ENCODE measurements at places on chromosomes 16 and 17.

GRCh38 chr16:88697831-88698615, 8.2 kb downstream of the RNF166 start:
- no peak for DNase-seq

DNA sequence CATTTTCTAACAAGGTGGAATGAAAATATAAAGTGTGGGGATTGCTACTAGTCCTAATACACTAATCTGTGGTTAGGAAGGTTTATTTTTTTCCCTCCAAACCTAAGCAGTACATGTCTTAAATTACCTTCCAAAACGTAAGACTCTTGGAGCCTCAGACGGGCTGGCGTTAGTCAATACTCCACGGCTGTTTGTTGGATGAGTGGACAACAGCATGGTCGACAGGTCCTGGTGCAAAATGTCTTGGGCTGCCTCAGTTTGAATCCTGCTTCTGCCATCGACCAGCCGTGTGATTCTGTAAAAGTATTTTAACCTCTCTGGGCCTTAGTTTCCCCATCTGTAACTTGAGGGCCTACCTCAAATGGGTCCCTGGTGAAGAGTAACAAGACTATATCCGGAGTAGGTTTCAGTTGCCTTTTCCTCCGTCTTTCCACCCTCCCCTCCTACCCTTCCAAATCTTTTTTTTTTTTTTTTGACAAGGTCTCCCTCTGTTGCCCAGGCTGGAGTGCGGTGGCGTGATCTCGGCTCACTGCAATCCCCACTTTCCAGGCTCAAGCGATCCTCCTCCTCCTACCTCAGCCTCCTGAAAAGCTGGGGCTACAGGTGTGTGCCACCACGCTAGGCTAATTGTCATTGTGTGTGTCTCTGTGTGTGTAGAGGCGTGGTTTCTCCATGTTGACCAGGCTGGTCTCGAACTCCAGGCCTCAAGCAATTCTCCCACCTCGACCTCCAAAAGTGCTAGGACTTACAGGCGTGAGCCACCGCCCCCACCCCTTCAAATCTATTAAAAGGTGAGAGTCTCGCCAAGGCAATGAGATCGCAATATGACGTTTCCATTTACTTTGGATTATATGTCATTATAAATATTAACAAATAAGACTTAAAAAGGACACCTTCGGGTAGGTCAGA, 5.8 kb downstream of the SCGB1C2 start:
- no peak for DNase-seq

DNA sequence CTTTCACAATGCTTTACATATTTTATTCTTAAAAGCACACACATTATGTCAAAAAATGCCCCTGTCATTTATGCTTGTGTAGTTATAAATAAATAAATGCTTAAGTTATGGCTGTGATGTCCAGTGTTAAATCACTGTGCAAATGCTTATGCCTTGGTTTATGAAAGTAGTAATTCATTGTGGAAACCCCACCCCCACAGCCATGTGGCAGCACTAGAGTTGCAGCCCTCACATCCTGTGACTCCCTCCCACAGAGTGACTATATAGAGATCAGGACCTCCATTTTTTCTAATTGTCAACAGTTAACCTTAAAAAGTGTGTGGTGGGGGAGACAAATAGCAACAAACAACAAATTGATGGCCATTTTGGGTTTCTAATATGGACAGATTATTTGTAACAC, 2.4 kb downstream of the SKAP1 start:
- peak; percentile 54 for DNase-seq

DNA sequence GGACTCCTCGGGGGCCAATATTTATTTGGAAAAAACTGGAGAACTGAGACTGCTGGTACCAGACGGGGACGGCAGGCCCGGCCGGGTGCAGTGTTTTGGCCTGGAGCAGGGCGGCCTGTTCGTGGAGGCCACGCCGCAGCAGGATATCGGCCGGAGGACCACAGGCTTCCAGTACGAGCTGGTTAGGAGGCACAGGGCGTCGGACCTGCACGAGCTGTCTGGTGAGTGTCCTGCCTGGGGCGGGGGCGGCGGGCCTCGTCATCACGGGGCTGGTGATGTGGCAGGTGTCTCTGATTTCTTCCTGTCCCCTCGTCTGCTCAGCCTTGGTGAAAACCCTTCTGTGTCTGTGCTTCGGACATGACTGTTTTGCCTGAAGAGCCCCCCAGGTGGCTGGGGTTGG, 5.7 kb downstream of the METRNL start:
- no peak for DNase-seq

DNA sequence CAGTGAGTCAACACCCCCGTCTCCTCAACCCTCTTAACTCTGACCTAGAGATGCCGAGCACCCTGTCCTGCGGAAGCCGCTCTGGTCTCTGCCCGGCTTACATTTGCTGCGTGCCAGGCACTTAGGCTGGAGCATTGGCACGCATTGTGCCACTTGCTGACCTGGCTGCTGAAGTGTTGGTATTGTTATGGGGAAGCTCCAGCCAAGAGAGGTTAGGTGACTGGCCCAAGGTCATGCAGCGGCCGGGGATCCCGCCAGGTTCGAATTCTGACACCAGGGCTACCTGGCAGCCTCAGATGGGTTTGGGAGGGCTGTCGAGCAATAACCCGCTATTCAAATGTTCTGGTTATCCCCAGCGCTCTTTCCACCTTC, 5.0 kb upstream of the HSD17B1 start:
- DNase-seq, result no peak

DNA sequence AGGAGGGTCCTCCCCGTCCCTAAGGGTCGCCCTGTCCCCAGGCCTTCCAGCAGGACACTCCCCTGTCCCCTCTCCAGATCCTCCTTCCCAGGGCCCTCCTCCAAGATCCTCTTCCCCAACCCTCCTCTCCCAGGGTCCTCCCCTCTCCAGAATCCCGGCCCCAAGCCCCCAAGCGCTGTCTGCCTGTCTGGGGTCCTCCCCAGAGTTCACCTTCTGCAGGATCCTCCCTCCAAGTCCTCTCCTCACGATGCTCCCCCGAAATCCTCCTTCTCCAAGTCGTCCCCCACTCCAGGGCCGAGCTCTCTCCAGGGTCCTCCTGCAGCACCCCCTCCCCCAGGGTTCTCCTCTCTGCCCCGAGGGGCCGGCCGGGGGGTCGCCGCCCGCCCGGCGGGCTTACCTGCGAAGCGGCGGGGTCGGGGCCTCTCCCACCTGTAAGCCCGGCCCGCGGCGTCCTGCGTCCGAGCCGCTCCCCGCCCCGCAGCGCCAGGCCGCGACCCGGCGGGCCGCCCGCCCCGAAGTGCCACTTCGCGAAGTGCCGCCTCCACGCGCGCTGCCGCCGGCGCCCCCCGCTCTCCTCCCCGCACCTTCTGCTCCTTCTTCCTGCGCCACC, 678 bp upstream of the BAIAP2 start:
- DNase-seq, result no peak

DNA sequence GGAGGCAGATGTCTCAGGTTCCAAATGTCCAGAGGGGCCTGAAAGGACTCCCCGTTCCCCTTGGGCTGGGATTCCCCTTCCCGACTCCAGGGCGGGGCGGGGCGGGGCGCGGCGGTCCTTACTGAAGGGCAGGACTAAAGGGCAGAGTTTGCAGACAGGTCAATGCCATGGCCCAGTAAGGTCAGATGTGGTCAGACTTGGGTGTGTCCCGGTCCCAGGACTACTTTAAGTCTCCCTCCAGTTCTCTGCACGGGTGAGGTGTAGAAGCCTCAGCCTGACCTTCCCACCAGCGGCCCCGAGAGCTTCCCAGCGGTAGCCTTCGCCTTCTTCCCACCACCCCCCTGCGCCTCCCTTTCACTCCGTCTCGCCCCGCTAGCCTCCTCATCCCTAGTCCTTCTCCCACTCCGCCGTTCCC, 532 bp downstream of the KDM6B start:
- DNase-seq, result peak; percentile 46

DNA sequence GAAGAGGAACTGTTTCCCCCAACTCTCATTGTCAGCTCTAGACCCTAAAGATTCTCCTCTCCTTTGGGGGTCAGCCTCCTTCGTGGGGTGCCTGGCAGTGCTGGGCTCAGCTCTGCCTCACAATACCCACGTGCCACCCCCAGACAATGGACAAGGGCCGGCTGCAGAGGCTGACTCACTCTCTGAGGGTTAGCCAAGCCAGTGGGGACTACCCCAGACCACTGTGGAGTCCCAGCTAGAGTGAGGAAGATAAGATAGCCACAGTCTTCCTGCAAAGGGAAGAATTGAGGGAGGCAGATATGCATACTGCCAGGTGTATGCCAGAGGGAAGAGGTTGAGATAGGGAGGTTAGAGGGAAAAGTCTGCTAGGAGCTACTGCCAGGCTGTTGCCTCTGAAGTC, 13.5 kb upstream of the MTMR4 start:
- DNase-seq, result no peak

- DNase-seq, result peak; percentile 29
These were observed 122.4 kb upstream of the NLRP1 start for GRCh38 chr17:5706577-5707210.

DNA sequence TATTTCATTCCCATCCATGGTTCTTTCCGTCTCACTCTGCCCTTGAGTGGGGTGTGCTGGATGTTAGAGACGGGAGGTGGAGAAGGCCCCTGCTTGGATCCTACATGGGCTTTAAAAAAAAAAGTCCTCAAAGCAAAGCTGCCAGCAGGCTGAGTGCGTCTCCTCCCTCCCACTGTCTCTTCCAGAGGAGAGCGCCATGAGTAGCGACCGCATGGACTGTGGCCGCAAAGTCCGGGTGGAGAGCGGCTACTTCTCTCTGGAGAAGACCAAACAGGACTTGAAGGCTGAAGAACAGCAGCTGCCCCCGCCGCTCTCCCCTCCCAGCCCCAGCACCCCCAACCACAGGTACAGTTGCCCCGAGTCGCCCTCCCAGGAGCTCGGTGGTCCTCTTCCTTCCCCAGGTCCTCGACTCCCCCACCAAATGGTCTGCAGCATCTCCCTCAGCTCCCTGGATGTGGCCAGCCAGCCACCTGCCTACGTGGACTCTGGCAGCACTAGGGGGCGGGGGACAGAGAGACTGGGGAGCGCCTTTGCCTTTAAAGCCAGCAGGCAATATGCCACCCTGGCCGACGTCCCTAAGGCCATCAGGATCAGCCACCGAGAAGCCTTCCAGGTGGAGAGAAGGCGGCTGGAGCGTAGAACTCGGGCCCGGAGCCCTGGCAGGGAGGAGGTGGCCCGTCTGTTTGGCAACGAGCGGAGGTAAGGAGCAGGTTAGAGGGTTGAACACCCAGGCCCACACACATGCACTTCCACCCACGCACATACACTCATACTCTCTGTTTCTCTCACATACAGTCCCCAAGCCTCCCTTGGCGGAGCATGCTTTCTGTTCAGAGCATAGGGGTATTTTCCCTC, 68.2 kb downstream of the PLD6 start:
- no peak for DNase-seq

- no peak for DNase-seq
These were observed 63.6 kb downstream of the OTOA start for GRCh38 chr16:21727344-21727743.

GRCh38 chr17:2361010-2361760, 23.9 kb downstream of the SGSM2 start:
- DNase-seq, result no peak

GRCh38 chr17:49823614-49824013, 24.3 kb downstream of the TAC4 start:
- DNase-seq, result no peak

- no peak for DNase-seq
These were observed 607 bp downstream of the KATNIP start for GRCh38 chr16:27550582-27550920.

DNA sequence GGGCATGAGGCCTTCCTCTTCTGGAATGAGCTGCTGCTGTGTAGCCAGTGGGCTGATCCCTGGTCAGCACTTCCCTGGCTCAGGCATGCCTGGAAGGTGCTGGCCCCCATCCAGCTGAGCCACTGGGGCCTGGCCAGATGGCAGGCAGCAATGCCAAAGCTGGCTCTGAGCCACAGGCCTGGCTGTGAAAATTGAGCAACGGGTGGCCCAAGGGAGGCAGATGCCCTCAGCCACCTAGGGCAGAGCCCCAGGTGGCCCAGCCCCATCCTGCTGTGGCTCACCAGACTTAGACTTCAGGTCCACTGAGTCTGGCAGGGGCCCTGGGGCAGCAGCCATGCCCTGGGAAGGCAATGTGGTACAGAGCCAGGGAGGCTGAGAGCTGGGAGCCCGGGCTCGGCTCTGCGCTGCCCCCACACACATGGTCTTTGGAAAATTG, 8.5 kb upstream of the CRHR1 start:
- no peak for DNase-seq

- DNase-seq, result no peak
These were observed 102.7 kb downstream of the CLEC16A start for GRCh38 chr16:11047057-11047456.

DNA sequence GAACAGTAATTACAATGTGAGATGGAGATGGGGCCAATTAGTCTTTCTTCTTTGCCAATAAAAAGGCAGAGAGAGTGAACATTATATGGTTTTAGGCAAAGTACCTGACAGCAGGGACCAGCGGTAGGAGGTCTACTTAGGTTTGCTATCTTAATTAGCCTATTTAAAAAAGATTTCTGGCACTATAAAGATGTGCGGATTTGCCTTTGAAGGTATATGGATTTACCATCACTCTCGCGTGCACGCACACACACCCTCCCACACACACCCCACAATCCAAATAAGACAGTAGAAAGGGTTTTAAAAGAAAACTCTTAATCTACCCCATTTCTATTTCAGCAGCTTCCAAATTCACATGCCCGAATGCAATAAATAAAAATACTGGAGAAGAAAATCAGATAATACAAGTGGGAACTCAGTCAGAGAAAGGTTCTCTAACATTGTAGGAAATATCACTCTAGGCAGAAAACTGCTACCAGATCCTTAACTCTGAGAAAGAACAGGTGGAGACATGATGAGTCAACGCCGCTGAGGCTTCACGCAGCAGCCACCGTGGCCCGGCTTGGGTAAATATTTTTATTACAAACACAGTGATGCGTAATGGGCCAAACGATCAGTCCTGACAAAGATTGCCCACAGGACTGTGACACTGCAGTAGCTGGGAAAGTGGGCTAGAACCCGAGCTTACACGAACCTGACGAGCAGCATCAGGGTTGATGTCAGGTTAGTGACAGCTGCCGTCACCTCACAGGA, 66.6 kb upstream of the AXIN2 start:
- no peak for DNase-seq

- no peak for DNase-seq
These were observed 15.9 kb upstream of the SLC12A3 start for GRCh38 chr16:56848955-56849689.

DNA sequence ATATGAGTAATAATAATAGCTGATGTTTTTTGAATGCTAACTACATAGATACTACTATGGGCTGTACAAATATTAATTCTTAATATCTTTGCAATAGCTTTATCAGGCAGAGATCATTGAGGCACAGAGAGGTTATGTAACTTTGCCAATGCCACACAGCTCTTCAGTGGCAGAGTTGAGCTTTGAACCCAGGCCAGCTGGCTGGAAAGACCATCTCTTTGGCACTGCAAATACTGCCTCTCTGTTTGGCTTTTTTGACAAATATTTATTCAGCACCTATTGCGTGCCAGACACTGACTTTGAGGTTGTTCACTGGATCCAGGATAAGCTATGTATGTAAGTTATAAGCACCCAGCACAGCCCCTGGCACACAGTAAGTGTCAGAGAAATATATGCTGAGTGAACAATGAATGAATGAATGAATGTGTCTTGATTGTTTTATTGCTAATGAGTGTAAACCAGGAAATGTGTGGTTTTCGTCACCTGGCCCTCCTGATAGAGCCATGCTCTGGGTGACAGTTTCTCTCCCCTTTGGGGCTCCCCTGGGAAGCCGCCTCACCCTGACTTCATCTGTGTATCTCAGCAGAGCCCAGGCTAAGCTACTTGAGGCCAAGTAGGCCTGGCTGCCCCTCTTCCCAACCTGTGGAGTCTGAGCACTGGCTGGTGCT, 2.5 kb downstream of the AQP8 start:
- no peak for DNase-seq
